ENCODE measurements at places on chromosomes 2 and 18.

GRCh38 chr2:76938153-76938552 lies 584.0 kb downstream of the LRRTM4 start:
- no peak for DNase-seq

- no peak for DNase-seq
Measured at GRCh38 chr18:13809531-13810255, 14.3 kb upstream of the MC5R start.

- DNase-seq = no peak
Measured at GRCh38 chr2:16100006-16100405, 159.7 kb downstream of the MYCN start.

GRCh38 chr18:59311631-59312030 lies 6.8 kb downstream of the CPLX4 start:
- DNase-seq = no peak

DNA sequence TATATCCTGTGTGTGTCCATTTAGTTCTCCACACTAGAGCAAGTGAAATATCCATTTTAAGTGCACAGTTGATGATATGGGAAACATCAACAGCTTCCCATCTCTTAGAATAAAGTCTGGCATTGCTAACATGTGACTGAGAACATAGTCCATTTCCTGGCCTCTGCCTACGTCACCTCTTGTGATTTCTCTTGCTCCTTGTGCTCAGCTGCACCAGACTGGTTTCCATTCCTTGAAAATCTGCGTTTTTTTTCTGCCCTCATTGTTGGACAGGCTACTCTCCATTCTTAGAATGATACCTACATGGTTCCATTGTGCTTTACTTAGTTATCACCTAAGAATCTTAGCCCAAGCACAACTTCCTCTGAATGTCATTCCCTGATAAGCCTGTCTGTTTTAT lies 851.2 kb upstream of the ID2 start:
- no peak for DNase-seq

GRCh38 chr2:172095146-172095904 lies 7.4 kb downstream of the DLX2 start:
- DNase-seq = peak; percentile 72

DNA sequence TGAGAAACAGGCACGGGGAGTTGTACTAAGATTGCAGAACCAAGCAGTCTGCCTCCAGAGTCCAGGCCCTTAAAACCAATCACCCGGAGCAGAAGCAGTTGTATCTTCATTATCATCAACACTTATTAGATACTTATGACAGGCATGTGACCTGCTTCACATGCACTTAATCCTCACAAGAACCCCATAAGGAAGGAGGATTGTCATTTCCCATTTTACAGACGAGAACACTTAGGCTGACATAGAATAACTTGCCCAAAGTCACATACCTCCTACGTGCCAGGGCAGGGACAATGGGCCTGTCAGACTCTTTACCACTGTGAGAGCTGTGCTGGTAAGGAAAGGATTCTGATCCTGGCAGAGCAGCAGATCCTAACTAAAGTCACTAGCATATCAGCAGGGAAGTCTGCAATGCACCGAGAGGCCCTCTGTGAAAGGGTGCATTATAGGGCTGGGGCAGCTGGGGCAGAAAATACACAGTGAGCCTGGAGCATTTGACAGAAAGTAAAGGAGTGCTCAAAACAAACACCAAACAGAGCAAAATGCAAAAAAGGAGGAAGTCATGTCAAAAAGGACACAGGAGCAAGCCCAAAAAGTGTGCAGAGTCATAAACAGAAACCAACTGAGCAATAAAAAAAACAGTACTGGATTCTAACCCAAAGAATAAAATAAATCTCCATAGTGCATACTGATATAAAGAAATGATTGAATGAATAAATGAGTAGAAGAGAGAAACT lies 55.9 kb upstream of the SP3 start:
- DNase-seq = no peak

DNA sequence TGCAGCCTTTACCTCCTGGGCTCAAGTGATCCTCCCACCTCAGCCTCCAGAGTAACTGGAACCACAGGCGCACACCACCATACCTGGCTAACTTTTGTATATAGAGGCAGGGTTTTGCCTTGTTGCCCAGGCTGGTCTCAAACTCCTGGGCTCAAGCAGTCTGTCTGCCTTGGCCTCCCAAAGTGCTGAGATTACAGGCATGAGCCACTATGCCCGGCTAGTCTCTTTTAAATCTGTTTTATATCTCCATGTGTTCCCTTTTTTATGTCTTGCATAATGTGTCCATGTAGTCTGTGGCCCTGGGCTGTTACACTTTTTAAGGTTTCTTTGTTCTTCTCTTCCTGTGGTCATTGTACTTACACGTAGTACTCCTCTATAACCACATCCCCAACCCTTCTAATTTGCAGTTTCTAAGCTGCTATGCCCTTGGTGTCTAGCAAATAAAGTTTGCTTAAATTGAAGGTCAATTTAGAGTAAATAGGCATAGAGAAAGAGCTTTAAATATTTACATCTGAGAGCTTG lies 168.2 kb downstream of the MCFD2 start:
- no peak for DNase-seq

DNA sequence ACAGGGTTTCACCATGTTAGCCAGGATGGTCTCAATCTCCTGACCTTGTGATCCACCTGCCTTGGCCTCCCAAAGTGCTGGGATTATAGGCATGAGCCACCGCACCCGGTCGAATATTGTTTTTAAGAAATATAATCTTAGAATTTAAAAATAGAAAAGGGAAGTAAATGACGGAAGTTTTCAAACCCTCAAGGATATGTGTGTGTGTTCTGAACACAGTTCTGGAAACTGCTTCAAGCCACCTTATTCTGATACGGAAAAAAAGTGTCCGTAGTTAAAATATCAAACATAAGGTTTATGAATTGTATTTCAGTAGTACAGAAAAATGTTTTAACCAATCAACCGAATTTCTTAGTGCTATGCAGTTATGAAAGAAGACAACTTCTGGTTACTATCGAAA lies 115.9 kb downstream of the UPP2 start:
- DNase-seq = no peak

- no peak for DNase-seq
Measured at GRCh38 chr2:45862843-45863242, 211.4 kb downstream of the PRKCE start.

GRCh38 chr2:65818873-65819451 lies 386.6 kb upstream of the SPRED2 start:
- no peak for DNase-seq

- DNase-seq = no peak
Measured at GRCh38 chr2:64422466-64422865, 31.5 kb upstream of the LGALSL start.

DNA sequence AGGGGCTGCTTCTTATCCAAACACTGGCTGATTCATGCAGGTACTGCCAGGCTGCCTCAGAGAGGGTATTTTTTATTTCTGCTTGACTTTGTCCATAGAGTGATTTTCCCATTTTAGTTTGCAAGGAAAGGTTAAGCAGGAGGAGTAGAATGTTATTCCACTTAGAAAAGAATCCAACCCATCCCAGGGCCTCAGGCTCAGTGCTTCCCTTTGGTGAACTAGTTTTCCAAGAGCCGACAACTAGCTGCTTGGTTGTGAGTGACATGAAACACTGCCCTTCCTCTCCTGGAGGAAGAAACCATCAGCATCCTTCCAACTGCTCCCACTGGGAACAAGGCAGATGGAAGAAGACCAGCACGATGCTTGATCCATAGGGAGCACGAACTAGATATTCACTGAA lies 58.5 kb downstream of the BCL2 start:
- DNase-seq = no peak

- no peak for DNase-seq
Measured at GRCh38 chr2:8004250-8004681, 677.6 kb upstream of the ID2 start.

DNA sequence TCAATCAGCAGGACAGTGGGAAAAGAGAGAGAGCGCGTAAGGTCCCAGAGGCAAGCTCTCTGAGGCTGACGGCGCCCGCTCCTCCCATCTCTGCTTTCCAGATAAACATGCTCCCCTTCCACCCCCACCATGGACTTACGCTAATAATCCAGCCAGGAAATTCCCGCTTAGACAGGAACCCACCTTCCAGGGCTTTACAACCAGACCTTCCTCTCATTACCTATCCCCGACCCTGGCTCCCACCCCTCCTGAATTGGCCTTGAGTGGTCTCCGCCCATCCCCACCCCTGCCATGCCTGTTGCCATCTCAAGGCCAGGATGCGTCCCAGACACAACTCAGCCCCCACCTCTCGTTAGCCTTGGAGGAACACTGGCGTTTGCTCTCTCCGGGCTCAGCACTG lies 131.1 kb downstream of the SMAD2 start:
- DNase-seq = no peak

DNA sequence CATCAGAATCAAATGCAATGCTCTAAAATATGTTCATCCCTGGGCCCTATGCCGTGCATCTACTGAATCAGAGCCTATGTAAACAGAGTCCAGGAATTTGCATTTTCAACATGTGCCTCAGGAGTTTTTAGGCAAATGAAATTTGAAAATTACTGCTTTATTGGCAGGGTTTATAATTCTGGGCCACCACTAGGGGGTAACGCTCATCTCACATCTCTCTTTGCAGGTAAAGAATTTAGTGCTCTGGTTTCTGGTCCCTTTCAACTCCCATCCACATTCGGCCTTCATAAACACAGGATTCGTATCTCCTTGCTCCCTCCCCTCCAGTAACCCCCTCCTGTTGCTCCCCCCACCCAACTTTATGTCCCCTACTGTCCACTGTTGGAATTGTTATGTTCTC lies 49.3 kb downstream of the LYPD6B start:
- DNase-seq = no peak

GRCh38 chr2:72325592-72326422 lies 178.1 kb upstream of the CYP26B1 start:
- DNase-seq = peak; percentile 40

DNA sequence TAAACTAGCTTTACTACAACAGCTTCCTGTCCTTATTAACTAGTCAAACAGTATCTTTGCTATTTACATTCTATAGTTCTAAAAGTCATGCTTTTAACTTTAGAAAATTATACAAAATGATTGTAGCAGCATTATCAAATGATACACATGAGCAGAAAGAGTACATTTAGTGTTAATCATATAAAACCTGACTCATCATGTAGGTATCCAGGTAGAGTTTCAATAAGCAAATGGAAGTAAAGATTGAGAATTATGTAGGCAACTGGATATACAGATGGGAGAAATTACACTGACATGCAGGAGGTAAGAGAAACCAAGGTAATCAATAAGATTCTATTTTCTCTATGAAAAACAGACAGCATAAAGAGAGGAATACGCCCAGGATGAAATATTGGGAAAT lies 33.8 kb downstream of the TRIP12 start:
- no peak for DNase-seq

GRCh38 chr2:143528021-143528420 lies 398.8 kb downstream of the ARHGAP15 start:
- DNase-seq = no peak

DNA sequence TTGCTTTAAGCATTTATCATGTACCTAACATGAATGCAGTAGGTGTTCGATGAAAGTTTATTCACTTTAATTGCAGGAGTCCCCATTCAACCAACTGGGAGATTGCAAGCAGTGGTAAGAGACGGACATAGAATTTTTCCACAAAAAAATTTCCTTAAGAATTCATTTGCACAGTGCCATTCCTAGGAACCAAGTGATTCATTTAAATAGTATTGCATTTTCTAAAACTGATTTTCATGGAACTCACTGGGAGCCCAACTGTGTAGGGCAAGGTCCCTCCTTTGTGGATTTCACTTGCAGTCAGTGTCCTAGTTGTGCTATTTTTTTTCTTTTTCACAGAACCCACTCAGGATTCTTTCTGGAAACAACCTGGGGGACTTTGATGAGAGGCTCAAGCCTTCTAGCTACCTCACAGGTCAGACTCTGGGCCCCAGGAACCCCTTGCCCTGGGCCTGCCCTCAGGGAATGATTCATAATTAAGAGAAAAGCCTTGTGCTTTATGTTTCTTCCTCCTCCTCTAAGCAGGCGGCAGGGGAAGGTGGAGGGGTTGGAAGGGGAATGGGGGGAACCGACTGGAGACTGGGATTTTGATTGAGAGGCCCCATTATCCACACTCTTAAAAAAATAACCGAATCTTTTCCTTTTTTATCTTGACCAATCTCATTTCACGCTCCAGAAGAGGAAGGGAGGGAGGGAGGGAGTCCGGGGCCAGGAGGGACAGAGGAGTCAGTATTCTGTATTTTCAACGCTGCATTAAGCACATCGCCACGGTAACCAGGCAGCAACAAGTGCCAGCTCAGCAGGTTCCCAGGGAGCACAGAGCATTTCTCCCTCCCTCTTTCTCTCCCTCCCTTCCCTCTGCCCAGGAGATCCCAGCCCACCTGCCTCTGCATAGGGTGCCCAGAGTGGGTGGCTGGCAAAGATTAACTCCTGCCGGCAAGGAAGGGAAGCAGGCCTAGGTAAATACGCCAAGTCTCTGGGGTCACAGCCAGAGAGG lies 51.8 kb downstream of the PSD4 start:
- no peak for DNase-seq

DNA sequence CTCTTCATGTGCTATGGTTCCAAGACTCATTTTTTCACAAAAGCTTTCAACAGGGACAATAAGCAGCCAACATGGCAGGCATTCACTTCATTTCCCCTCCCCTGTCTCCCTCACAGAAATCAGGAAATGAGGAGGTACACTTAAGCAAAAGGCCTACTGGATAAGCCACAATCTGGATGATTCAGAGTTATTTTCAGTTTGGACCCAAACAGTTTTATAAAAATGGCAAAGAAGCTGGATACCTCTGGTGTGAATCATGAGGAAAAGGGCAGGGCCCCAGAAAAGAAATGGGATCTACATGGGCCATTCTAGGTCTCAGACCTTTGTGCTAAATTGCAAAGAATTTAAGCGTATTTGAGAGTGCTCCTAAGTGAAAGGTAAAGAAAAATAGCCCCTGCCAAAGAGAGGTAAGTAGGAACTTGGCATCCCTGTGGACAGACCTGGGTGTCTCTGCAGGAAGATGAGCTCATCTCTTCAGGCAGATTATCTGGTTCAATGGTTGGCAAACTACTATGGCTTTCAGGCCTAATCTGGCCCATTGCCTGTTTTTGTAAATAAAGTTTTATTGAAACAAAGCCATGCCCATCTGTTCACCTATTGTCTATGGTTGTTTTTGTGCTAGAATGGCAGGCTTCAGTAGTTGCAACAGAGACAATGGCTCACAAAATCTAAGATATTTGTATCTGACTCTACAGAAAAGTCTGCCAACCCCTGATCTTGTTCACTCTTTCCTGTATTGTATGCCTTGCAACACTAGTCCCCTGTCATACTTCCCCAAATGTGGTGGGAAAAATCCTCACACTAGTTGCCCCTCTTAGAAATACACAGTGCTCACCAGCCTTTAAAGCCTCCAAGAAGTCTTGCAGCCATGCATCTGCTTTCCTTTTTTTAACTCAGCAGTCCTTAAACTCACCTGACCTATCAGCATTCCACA lies 315.0 kb downstream of the ALK start:
- no peak for DNase-seq
